ENCODE measurements at places on chromosomes 3 and 15.

DNA sequence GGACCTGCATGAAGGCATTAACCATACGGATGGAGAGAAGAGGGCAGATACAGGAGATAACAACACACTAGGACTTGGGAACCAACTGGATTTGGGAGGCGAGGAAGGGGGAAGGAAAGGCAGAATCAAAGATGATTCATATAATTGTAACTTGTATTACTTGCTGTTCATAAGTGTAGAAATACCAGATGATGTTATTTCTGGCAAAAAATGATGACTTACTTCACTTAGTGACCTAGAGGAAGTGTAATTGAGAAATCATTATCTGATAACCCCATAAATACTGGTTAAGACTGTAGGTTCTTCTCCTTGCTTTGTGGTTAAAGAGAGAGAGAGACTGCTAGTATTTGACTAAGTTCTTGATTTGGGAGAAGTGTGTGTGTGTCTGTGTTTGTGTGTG lies 50.5 kb upstream of the GK5 start:
- DNase-seq = no peak

DNA sequence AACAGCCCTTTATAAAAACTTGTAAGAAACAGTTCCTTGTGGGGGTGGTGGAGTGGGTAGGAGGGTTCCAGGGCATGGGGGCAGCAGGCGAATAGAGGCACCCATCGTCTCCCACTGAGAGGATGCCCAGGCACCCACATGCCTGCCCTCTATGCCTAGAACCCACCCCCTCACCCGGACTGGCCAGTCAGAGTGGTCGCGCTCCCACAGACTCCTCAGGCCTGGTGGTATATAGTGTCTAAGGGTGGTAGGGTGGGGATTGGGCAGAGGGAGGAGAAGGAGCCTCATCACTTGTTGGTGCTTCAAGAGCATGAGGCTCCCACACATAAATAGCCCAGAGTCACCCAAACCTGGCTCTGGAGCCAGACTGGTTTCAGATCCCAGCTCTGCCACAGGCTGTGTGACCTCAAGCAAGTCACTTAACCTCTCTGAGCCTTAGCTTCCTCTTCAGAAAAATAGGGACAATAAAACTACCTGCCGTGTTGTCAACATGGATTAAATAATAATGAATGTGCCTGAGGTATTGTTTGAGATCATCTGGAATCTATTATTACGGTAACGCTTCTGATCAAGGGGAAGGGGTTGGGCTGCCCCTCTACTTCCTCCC lies 262.1 kb downstream of the UACA start:
- DNase-seq = no peak

DNA sequence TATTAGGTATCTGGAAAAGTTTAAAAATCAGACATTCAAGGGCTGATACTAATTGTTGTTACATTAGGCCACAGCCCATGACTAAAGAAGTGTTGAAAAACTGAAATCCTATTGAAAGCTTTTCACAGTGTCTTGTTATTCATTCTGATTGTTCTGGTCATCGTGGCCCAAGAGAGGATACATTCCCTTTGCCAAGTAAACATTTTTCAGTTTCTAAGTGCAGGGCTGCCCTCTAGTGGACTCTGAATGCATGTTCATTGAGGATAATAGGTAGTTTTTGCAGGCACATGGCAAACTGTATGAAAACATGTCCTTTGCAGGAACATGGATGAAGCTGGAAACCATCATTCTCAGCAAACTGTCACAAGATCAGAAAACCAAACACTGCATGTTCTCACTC lies 181.1 kb downstream of the MYRIP start:
- DNase-seq = peak; percentile 21

- DNase-seq = no peak
Measured at GRCh38 chr15:101145362-101145761, 106.5 kb downstream of the CHSY1 start.

GRCh38 chr3:51379746-51380455 lies 5.2 kb upstream of the MANF start:
- DNase-seq = no peak

- DNase-seq = no peak
Measured at GRCh38 chr3:139548801-139549200, 9.3 kb upstream of the RBP1 start.
